ENCODE measurements at places on chromosomes 3 and 15.

DNA sequence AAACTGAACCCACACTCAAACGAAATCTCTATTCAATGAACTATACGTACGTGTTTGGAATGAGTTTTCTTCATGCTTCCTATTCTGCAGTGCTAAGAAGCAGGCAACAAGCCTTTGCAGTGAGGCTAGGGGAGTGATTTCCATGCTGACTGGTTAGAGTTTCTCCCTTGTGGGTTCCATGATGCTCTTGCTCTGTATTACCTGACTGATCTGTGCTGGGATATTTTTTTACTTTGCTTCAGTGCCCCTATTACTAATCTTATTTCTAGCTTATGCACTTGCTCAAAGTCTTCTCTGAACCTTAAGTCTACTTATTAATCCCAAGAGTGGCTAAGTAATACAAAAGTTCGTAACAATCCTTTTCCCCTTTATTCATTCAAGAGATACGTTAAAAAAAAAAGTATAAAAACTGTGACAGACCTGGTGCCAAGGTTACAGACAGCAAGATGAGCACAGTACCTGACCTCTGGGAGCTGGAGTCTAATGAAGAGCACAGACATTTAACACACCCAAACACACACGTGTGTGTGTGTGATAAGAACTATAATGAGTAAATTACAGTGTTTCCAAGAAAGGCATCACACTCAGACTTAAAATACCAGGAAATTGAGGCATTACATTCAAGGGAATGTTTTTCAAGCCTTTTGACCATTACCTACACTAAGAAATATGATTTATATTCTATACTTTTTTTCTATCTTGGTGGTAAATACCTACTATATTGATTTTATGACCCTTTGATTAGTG lies 50.5 kb upstream of the FBN1 start:
- DNase-seq = no peak

DNA sequence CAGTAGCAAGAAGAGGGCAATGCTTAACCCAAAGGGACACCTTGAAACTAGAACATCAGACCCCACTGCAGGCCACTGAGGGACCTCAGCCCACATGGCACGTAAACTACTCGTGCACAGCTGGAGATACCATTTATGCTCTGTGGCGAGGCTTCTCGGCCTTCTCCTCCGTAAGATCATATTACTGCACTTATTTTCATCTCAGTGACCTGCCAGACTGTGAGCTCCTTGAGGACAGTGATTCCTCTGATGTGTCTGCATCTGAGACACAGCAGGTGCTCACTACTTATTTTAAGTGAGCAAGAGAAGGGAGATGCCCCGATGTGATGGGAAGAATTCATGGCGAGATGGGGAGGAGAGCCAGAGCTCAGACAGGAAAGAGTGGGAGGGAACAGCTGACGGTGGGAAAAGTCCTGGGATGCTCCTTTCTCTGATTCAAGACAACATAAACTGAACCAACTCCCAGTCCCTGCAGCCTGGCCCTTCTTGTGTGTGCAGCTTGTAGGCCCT lies 137.6 kb downstream of the RPLP1 start:
- no peak for DNase-seq

GRCh38 chr15:100341239-100341749 lies 481 bp downstream of the ADAMTS17 start:
- DNase-seq = peak; percentile 28

- DNase-seq = no peak
Measured at GRCh38 chr3:56822501-56822900, 20.8 kb upstream of the ARHGEF3 start.

GRCh38 chr15:53323191-53323590 lies 436.3 kb downstream of the WDR72 start:
- DNase-seq = no peak

DNA sequence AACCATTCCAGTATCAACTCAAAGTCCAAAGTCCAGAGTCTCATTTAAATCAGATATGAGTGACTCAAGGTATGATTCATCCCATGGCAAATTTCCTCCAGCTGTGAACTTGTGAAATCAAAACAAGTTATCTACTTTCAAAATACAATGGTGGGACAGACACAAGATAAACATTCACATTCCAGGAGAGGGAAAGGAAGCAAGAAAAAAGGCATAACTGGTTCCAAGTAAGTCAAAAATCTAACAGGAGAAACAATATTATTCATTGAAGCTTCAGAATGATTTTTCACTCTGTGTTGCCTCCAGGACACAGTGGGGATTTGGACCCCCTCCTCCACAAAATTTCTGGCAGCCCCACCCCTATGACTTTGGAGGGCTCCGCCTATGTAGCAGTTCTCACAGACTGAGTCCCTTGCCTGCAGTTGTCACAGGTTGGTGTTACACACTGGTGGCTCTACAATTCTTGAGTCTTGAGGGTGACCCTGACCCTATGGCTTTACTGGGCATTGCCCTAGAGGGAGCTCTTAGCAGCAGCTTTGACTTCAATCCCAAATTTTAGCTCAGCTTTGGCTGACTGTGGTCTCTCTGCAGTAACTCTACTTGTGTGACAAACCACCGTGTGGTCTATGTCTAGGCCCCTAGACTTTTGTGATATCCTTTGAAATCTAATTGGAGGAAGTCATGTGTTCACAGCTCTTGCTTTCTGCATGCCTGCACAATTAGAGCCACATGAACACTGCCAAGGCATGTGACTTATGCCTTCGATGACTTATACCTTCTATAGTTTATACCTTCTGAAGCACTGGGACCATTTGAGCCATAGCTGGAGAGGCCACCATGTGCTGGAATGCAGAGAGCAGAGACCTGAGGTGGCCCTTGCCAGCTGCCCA lies 644.2 kb downstream of the GRM7 start:
- DNase-seq = no peak

DNA sequence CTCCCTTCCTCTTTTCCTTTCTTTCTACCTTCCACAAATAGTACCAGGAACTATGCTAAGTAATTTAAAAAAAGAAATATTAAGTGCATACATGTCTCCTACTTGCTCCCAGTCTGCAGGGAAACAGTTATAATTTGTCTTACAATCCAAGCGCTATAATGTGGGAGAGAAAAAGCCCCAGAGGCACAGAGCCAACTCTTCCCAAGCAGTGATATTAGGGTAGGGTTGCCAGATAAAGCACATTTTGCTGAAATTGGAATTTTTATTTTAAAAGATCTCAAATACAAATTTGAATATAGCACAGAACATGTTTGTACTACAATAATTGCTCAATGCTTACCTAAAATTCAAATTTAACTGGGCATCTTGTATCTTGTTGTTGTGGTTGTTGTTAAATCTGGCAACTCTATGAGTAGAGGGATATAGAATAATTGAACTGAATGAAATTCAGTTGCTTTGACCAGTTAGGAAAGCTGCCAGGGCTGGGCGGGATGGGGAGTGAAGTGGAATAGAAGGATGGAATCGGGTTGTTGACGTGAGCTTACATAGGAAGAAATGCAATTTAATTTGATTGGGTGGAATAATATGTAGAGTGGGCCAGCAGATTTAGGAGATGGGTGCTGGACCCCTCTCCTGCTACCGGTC lies 52.6 kb upstream of the USP3 start:
- no peak for DNase-seq

- no peak for DNase-seq
Measured at GRCh38 chr3:146085678-146086077, 75.3 kb downstream of the PLOD2 start.

GRCh38 chr15:28913171-28913765 lies 27.5 kb downstream of the APBA2 start:
- no peak for DNase-seq

DNA sequence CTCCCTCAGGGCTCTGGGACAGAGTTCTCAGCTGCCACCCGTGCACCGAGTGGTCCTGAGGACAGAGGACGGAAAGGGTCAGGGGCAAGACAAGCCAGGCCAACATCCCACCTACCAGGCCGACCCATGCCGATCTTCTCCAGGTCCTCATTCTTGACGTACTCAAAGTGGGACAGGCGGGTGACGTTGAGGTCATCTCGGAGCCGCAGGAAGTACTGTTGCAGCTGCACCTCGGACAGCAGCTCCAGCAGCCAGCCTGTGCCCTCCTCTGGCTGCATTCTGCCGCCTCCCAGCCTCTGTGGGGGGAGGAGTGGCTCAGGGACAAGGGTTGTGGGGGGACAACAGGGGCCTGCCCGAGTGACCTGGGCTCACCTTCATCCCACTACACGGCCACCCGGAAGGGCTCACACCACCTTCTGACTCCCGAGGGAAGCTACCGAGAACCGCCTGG lies 20.0 kb downstream of the TNK2 start:
- no peak for DNase-seq

DNA sequence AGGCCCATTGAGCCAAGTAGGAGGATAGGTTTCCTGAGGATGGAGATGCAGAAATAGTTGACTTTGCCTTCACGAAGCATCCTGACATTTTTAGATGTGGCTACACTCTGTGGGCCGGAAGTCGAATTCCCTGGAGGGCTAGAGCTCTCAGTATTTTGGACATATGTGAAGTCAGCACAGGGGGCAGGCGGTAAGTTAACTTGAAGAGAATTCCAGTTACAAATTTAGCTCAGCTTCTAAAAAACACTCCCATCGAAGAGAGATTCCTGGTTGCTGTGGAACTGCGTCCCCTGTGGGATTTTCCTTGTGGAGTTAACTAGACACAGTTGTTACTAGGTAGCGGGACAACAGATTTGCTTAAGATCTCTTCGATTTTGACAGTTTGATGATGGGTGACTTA lies 161.9 kb upstream of the RGMA start:
- no peak for DNase-seq

DNA sequence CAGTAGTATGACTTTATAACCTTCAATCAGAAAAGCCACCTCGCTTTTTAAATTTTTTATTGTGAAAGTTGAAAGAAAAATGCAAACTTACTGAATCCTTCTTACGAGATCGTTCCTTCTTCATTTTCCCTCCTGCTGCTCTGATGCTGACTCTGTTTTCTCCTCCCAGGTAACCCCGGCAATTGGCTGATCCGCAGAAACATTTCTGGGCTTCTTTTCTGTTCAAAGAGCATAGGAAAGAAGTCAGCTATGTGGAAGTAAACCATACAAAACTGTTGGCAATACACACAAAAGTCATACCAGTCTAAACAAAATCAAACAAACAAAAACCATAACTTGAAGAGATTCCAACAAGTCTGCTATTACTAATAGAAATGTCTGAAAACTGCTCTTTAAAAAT lies 66.0 kb downstream of the SETD2 start:
- DNase-seq = no peak

DNA sequence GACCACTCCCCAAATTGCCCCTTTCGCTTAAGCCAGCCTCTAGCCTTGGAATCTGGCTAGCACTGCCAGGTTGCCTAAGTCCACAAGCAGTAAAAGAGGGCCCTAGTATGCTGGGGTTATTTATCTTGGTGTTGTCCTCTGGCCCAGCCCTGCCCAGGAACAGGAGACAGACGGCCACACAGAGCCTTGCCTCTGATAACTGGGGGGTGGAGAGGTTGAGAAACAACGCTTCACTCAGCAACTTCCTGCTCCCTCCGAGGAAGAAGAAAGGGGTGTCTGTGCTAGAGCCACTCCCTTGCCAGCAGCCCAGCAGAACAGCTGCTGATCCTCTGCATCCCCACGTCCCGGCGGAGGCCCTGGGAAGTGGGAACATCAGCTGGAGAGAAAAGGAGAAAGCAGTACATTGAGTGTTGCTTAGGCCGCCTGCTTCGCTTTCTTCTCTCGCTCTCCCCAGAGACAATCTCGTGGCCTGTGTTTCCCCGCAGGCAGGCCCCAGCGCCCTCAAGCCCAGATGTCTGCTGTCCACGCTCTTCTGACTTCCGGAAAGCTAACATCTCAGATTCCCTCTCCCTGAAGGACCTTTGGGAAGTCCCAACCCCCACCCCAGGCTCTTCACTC lies 22.6 kb upstream of the C3orf70 start:
- DNase-seq = no peak

DNA sequence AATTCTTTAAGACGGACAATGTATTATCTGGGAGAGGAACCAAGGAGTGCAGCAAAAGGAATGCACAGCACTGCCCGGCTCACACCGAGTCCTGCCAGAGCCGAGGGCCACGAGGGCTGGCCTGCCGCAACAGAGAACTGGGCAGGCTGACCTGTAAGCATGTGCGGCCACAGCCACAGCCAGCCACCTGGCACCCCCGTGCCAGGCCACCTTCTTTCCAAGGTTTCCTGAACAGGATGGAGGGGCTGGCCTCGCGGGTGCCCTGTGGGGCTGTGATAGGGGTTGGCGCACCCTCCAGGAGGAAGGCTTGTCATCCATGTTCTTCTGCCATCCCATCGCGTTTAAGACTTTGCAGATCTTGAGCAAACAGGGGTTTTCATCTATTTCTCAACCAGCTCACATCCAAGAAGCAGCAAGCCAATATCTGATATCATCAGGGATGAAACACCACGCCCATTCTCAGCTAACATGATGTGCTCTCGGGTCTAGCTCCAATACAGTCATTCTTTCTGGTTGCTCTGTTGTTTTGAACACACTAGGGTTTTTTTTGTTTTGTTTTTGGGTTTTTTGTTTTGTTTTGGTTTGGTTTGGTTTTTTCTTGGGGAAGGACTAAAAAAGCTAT lies 10.2 kb downstream of the CA12 start:
- no peak for DNase-seq

DNA sequence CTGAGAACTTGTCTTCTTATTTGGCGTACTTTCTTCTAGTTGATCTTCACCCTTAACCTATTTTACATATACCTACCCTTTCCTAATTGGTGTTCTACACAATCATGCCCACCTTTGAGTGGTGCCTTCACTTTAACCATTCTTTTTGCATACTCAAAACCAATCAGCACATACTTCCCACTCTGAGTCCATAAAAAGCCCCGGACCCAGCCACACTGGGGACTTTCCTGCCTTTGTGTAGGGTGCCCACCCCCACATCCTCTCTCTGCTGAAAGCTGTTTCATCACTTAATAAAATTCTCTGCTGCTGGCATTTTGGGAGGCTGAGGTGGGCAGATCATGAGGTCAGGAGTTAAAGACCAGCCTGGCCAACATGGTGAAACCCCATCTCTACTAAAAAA lies 15.9 kb upstream of the CHST2 start:
- no peak for DNase-seq

DNA sequence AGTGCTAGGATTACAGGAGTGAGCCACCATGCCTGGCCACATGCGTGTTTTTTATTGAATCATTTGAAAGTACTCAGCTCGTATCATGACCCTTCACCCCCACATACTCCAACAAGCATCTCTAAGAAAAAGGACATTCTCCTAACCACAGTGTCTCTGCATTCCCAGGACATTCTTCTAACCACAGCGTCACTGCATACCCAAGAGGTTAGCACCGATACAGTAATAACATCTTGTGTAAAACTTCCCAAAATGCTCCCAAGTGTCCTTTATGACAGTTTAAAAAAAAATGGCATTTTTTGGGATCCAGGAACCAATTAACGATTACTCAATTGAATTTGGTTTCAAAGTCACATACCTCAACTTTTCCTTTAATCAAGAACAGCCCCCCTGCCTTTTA lies 39.6 kb downstream of the FLNB start:
- no peak for DNase-seq

DNA sequence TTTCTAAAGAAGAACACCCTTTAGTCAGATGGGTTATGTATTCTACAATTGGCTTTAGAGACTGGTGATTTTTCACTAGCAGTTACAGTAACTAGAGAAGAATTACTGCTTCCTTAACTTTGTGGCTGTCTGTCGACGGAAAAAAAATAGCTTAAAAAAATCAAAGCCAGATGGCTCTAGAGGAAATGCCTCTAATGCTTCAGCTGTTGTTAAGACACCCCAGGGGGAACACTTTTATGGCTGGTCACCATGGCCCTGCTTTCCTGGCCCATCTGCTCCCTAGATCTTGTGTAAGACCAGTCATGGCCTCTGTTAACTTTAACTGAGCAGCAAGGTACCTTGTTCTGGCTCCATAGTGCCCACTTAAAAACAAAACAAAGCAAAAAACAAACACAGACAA lies 198.6 kb upstream of the PLSCR5 start:
- DNase-seq = no peak

- no peak for DNase-seq
Measured at GRCh38 chr3:154022606-154023005, 98.6 kb upstream of the ARHGEF26 start.

- DNase-seq = no peak
Measured at GRCh38 chr15:77580996-77581682, 51.6 kb downstream of the LINGO1 start.
